ENCODE measurements at places on chromosomes 5 and 9.
A peak's percentile ranks its signal among the peaks of the same experiment; 100 is the strongest.

DNA sequence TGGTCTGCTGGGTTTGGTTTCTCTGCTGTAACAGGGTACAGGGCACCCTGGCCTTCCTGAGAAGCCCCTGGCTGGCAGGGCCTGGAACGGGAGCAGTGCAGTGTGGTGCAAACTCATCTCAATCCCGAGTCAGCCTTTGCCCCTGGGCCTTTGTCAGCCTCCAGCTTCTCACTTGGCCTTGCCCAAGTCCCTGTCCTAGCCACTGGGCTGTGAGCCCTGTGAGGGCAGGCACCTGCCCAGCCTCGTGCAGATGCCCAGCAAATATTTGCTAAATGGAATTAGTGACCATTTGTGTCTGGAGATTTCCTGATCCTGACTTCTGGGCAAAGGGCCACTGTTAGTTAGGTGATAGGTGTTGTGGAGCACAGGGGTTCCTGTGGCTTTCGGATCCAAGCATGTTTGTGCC, 13.0 kb downstream of the RGS3 start:
- DNase-seq, result no peak

- no peak for DNase-seq
These were observed 72.1 kb upstream of the ARAP3 start for GRCh38 chr5:141753971-141754713.

DNA sequence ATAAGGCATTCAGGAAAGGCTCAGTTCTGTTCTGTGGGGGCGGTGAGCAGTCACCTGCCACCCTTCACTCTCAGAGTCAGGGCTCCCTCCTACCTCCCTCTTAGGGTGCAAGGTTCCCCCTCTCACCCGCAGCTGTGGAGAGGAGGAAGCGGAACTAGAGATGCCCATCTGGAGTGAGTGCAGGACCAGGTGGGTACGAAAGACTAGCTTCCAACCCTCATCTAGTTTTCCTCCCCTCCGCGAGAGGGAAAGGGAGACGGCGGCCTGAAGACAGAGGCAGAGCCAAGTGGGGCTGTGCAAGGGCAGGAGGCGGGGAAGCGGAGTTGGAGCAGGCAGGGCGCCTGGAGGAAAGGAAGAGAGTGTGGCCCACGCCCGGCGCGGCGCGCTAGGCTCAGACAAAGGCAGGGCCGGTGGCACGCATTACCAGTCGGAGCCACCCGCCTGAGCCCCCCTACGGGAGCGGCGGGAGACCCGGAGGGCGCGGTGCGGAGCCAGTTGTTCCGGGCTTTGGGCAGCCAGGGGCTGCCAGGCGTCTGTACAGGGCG, 7.3 kb downstream of the PRR7 start:
- DNase-seq, result peak; percentile 64

DNA sequence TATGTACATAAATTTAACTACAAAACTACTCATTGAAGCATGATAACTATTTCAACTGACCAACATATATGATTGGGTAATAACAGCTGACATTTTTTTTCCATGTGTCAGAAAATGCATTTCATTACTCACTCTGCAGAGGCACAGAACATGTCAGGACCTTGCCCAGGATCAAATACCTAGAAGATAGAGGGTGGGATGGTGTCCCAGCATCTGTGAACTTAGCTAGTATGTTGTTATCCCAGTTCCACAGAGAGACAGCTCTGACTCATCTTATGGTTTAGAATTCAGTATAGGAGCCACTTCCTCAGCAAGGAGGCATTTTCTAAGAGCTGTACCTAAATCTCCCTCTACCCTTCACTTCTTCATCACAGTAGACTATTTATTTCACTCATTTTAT, 1198.6 kb upstream of the ACO1 start:
- no peak for DNase-seq

- no peak for DNase-seq
These were observed 6.0 kb downstream of the UGCG start for GRCh38 chr9:111902391-111903139.
